ENCODE measurements at places on chromosomes 1 and 21.

- DNase-seq = no peak
Measured at GRCh38 chr1:234927312-234927970, 201.2 kb downstream of the TOMM20 start.

GRCh38 chr1:78079580-78079979, 33.8 kb downstream of the GIPC2 start:
- no peak for DNase-seq

- no peak for DNase-seq
Measured at GRCh38 chr1:245118806-245119205, 36.0 kb upstream of the KIF26B start.

DNA sequence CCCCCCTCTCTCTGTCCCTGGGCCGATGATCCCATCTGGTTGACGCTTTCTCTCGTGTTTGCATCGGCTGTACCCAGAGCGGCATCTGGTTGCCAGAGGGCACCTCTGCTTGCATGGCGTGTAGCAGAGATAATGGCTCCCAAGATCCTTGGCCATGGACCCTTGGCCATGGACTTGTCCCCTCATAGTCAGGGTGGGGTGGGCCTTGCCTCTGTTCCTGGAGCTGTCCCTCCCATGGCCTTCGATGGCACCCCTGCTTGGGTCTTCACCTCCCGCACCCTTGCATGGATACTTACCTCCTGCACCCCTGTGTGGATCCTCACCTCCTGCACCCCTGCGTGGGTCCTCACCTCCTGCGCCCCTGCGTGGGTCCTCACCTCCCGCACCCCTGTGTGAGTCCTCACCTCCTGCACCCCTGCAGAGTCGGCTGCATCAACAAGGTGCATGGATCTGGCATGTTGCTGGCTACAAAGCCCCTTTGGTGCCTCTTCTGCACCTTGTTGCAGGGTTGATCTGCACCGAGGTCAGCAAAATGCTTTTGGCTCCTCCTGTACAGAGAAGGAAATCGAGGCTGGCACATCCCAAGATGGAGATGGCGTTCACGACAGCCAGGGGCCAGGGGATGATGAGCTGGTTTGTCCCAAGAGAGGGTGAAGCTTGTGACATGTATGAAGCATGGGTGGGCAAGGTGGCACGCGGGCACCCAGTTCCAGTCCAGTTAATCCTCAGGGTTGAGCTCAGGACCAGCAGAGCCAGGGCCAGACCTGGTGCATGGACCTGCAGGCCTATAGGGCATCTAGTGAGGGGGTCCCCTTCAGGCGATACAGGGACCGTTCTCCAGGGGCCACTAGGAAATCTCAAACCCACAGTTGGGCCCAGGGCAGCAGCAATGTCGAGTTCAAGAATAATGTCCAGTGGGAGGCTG, 46.1 kb upstream of the C1orf174 start:
- no peak for DNase-seq

DNA sequence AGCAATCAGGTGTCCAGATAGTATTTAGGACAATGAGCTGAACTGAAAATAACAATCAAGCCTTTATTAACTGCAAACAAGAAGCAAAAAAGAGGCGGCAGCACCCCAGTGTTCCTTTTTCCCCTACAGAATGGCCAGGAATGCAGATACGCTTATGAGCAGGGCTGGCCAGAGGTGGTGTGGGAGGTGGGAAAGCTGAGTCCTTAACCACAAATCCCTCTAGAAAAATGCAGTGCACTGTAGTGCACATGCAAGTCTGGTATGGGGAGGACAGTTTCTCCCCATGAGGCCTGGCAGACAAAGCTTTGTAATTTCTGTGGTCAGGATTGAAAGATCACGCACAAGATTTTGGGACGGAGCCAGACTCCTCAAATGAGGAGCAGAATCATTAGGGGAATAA, 10.7 kb upstream of the IFNAR1 start:
- DNase-seq = no peak

DNA sequence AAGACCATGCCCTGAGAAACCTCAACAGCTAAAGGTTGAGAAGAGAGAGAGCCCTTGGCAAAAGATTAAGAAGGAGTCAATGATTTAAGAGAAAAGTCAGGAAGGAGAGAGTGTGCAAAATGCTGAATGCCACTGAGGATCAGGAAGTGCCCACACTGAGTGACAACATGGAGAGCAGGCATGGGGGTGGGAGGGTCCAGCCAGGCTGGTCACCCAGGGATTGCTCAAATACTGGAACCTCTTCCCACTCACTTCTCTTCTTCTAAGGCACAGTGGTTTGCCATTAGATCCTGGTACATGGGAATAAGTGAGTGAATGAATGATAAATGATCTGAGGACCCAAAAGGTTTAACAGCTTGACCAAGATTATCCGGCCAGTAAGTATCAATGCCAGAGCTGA, 11.1 kb downstream of the PRR9 start:
- no peak for DNase-seq

- no peak for DNase-seq
Measured at GRCh38 chr1:244159646-244160045, 108.6 kb downstream of the ZBTB18 start.

DNA sequence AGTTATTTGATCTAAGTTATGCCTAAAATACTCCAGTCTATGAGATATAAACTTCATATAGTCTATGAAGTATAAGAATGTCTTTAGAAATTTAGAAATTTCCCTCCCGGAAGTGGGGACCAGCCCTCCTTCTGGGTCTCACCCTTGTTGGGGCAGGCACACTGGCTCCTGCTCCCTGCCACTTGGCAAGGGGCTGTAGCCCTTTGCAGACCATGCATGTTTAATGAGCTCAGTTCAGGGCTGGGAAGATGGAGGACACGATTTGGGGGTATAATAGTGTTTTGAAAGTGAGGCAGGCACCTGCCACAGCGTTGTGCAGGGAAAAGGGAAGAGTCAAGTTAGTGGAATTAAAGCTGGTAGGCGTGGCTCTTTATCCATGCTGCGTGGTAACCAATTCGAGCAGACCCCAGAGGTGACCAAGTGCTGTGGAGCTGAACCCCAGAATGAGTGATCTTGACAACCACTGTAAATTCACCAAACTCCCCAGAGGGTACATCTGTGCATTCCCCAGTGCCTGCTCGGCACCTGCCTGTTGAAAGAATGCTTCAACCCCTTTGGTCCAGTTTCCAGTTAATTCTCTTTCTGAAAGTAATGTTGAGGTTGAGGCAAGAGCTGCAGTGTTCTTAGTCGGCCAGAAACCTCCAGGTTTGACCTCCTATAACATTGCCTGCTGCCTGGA, 79.6 kb downstream of the DOP1B start:
- DNase-seq = no peak

DNA sequence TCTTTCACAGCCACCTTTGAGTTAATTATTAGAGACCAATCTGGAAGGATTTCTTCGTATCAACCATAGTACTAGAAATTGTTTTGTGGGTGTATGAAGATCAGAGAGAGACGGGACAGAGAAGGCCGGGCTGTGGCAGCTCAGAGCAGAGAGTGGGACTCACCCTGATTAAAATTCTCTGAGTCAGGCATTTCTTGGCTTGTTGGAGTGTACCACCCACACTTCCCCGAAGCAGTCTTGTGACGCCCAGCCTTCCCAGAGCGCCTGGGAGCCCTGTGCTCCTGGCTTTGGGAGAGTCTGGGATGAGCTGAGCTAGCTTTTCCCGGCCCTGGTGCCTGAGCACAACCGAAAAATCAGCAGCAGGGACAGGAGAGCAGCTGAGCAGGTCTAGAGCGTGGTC, 19.4 kb downstream of the PLEKHM2 start:
- DNase-seq = peak; percentile 86

DNA sequence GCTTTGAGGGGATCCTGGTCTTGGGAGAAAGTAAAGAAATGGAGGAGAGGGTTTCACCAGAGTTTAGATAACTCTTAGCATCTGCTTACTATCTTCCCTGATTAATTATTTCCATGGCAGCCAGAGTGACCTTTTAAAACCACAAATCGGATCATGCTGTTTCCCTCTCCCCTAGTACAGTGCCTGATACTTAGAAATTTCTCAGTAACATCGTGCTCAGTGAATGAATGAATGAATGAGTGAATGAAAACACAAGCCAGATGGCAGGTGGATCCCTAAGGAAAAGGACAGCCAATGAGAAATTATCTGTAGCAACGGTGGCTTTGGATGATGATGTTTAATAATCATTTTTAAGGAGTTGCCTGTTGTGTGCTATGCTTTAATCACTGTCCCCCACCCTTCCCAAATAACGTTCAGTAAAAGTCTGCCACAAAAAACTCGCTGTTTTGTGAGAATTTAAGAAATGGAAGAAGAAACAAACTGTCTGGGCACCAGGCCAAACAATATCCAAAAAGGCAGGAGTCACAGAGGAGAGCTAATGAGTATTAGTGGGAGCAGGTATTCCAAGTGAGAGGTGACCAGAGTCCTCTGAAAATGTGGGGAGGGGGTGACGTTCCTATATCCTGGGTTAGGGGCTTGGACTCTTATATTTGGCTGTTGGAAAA, 737 bp upstream of the SMAP2 start:
- DNase-seq = peak; percentile 16

GRCh38 chr1:240280560-240281322, 189.1 kb downstream of the FMN2 start:
- no peak for DNase-seq

GRCh38 chr1:8406960-8407359, 89.0 kb downstream of the SLC45A1 start:
- DNase-seq = no peak

GRCh38 chr1:152036267-152037216, at the start of gene S100A11:
Gene S100A11 (minus strand): TSS chr1:152037004. CDS start chr1:152036915, 89 bp downstream.
- peak; percentile 88 for DNase-seq

- no peak for DNase-seq
Measured at GRCh38 chr1:192839162-192840066, 30.6 kb downstream of the RGS2 start.

GRCh38 chr1:82161700-82162141, 361.0 kb downstream of the ADGRL2 start:
- DNase-seq = no peak

GRCh38 chr1:13901039-13901438, 201.1 kb downstream of the PRDM2 start:
- DNase-seq = no peak

GRCh38 chr1:22780696-22781095, 70.1 kb downstream of the EPHB2 start:
- no peak for DNase-seq

- DNase-seq = no peak
Measured at GRCh38 chr1:155622191-155622590, 12.2 kb downstream of the MSTO1 start.

DNA sequence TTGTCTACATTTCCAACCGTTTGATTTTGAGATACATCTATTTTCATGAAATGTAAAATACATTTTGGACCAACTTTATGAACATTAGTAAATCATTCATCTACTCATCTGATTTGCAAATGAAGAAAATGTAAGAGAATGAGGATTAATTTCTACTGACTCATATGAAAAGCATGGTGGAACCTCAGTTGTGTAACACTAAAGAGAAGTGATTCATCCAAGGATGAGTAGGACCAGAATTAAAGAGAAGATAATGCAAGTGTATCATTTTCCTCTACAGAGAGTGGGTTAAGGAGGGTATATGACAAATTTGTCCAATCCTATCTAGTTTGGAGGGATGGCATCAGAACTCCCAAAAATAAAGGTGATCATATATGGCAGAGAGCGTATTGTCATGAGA, 1967.6 kb downstream of the MRPL39 start:
- DNase-seq = no peak
